Stimulated activated CD4-positive, alpha-beta T cell treated with anti-CD3 and anti-CD28 coated beads, Interleukin-2, amount 100 ng/mL, for 48 hours (primary cell): ENCODE measurements at places on chromosomes 5 and 9.

DNA sequence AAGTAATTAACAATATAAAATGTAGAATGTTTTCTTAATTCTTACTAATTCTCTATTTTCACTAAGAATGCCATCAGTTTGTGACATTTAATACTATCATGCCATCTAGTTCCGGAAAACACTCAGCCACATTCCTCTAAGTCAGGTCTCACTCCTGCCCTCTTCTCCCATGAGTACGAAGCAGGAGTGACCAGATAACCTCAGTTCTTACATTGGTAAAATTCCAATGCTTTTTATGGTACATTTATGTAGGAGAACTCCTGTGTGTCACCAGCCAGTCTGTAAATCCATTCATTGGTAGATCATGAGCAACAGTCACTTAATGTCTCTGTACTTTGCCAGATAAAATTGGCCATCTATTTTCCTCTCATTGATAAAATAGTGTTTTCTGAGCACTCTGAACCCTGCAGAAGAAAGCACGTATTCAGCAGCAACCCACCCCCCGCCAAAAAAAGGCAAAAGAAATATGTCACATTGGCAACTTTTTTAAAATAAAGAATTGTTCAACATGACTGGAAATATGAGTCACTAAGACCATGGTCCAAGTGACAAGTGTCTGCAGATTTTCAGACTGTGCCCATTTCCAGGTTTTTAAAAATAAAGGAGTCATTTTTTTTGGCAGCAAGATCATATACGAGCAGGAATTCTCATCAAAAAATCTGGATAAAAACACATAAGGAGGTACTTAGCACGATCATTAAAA lies 11.8 kb downstream of the GLIS3 start:
- no peak for DNase-seq

DNA sequence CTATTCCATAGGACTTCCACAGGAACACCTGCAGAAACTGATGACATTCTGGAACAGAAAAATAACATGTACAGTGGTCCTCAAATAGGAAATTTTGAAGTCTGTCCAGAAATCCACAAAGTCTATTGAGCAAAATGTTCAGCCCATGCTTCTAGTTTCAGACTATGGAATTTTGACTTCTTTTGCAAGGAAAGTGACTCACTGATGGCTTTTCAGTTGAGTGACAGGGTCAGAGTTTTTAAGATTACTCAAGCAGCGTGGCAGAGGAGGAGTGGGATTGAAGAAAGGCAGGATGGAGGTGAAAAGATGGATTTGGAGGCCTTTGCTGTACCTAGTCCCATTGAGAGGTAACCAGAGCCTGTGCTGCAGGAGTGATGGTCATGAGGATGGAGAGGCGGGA lies 151.5 kb downstream of the GOLPH3 start:
- no peak for DNase-seq

DNA sequence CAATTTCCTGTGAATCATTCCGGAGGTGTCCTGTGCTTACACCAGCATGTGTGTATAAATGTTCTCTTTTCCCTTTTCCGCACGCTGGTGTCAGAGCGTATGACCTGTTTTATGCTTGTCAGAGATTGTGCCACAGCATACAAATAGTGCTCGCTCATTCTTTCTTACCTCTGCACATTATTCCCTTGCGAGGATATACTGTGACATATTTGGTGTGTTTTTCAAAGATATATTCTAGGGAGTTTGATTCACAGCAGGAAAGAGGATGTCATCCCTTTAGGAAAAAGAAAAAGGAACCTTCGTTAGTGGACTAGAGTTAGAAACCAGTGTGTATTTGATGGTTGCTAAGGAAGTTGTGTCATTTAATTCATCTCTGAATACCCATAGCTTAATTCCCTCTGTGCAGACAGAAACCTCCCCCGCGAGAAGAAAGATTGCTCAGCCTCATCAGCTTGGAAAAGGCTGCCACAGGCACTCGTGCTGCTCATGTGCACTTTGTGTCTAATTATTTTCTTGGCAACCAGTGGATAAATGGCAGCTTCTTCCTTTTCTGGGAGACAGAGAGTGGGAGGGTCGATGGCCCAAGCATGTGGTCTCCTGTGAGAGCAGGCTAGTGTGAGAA lies 14.7 kb upstream of the CCIN start:
- no peak for DNase-seq

DNA sequence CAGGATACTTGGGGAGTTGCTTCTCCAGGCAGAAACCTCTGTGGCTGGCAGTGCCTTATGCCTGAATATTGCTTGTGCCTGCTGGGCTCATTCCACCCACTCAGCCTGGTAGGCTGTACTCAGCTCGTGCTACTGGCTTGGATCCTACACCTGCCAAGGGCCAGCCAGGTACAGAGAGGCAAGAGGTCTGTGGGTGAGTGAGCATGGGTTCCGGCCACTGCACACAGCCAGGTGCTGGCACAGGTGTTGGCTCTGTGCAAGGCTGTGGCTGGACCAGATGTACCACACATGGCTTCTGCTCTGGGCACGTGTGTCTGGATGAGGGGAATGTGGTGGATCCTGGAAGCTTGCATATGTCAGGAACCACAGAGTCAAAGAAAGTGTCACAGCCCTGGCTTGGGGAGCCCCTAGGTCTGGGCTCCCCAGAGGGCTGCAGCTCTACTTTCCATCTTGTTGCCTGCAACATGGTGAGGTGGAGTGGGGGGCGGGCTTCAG lies 76.7 kb upstream of the C6 start:
- DNase-seq: no peak

- DNase-seq: no peak
Measured at GRCh38 chr9:20962536-20963225, 68.8 kb downstream of the HACD4 start.

DNA sequence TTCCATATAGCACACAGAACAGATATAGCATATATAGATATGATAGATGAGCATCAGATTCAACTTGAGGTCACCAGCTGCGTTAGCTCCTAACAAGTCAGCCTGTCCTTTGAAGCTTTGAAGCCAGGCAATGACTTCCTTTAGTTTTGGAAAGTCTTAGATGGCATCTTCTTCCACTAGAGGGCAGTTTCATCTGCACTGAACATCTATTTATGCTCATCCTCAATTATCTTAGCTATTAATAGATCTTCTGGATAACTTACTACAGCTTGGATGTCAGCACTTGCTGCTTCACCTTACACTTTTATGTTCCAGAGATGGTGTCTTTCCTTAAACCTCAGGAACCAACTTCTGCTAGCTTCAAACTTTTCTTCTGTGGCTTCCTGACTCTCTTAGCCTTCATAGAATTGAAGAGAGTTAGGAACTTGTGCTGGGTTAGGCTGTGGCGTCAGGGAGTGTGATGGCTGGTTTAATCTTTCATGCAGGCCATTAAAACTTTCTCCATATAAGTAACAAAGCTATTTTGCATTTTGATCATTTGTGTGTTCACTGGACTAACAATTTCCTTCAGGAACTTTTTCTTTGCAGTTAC lies 1401.4 kb downstream of the EFNA5 start:
- no peak for DNase-seq
